Left colon (tissue), 2 donors: ENCODE measurements at places on chromosomes 3 and 15.

DNA sequence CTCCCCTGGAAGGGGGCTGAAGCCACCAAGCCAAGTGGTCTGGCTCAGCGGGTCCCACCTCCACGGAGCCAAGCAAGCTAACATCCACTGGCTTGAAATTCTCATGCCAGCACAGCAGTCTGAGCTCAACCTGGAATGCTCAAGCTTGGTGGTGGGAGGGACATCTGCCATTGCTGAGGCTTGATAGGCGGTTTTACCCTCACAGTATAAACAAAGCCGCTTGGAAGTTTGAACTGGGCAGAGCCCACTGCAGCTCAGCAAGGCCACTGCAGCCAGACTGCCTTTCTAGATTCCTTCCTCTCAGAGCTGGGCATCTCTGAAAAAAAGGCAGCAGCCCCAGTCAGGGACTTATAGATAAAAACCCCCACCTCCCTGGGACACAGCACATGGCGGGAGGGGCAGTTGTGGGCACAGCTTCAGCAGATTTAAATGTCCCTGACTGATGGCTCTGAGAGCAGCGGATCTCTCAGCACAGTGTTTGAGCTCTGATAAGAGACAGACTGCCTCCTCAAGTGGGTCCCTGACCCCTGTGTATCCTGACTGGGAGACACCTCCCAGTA is 23.2 kb upstream of the IGSF10 start:
- DNase-seq = no peak

- no peak for DNase-seq
These were observed 81.2 kb upstream of the THBS1 start for GRCh38 chr15:39499681-39500080.

DNA sequence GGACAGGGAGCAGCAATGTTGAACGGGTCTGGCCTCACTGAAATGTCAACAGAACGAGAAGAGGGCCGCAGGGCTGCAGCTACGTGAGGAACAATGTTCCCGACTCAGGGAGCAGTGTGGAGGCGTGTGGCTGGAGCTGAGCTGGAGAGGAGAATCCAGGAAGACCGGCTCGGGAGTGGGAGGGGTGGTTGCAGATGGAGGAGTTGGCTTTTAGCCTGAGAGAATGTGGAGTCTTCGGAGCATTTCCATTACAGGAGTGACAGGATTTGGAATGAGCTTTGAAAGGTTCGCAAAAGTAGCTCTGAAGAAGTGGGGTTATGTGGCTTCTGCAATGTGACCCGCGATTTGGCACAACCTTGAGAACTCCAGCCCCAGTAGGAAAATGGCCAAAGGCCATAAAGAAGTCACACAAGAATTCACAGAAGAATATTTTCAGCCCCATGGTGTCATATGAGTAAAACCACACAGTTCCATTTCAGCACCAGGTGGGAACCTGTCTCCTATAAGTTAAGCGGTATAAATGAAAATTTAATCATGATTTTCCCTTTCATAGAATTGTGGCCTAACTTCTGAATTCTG is 78.8 kb upstream of the NSMCE3 start:
- no peak for DNase-seq

GRCh38 chr3:149233323-149233722 is 11.7 kb upstream of the CP start:
- no peak for DNase-seq

DNA sequence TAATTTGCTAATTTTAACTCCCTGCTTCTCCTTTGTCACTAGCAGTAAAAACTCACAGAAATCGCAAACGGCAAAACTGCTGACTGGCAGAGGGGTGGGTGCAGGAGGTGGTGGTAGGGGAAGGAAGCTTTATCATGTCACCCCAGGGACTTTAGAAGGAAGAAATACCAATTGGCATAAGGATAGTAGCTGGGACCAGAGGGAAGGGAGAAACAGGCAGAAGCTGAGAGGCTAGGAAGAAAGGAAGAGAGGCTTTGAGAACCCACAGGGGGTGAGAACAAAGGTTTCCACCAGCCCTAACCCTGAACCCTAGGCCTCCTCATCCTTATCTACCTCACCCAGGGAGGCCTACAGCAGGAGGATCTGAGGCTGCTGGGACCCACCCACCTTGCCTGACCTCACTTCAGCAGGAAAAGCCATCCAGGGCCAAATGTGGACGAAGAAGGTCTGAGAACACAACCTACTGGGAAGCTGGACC is 10.7 kb downstream of the ITGB5 start:
- no peak for DNase-seq

DNA sequence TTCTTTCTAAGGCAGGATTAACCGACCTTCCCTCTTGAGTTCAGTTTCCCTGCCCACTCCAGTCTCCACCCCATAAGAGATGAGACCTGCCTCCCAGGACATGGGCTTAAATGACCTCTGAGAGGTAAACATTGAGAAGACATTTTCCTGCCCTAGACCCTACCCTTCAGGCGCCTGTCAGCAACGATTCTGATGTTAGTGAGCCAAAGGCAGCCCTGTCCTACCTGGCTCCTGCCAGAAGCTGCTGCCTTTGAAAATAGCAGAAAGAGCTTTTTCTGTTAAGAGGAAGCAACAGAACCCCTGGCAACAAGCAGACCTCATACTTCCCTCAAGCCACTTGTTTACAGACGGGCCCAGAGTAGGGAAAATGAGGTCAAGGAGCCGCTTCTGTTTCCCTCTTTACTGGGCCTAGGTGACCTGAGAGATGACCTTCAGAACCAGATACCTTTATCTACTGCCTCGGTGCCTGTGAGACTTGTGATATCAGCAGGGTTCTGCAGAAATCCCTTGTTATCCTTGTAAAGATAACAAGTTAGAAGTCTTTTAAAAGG is 52.0 kb downstream of the CD200R1L start:
- DNase-seq = no peak

GRCh38 chr3:189897406-189897805 is 223.3 kb downstream of the P3H2 start:
- DNase-seq = no peak

GRCh38 chr3:47571391-47572175 is 7.1 kb downstream of the CSPG5 start:
- DNase-seq = no peak

DNA sequence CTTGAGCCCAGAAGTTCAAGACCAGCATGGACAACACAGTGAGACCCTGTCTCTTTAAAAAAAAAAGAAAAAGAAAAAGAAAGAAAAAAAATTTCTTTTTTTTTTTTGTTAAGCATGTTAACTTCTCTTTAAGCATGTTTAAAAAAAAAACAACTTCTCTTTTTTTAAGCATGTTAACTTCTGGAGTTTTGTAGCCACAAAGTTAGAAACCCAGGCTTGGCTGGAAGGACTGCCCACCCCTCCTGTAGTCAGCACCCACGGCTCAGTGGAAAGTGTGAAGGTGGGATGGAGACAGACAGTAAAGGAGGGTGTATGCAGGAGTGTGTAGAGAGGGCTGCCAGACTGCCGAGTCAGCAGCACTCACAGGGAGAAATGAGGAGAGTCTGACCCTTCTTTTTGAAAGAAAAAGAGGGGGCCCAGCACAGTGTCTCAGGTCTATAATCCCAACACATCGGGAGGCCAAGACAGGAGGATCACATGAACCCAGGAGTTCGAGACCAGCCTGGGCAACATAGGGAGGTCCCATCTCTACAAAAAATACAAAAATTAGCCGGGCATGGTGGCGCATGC is 33.2 kb downstream of the GOLGA8S start:
- DNase-seq = no peak

GRCh38 chr3:25687742-25688141 is 23.0 kb upstream of the TOP2B start:
- no peak for DNase-seq

- no peak for DNase-seq
These were observed 12.7 kb upstream of the LMCD1 start for GRCh38 chr3:8488877-8489276.

- DNase-seq = peak; percentile 27
These were observed 8.3 kb upstream of the EPHA3 start for GRCh38 chr3:89098964-89099585.

DNA sequence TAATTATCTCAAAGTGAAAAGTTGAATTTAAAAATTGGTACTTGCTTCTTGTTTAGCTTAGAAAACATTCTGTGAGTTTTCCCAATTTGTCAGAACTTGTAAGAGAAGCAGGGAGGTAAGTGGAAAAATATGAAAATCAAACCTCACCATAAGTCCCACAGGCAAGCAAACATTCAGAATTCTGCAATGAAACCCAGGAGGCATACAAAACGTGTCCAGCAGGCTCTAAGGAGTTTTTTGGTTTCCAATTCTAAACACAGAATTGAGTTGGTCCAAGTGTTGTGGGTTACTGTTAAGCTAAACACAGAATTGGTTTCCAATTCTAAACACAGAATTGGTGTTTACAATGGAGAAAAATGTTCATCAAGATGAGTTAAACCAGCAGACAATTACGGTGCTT is 27.1 kb upstream of the ACKR4 start:
- DNase-seq = no peak

DNA sequence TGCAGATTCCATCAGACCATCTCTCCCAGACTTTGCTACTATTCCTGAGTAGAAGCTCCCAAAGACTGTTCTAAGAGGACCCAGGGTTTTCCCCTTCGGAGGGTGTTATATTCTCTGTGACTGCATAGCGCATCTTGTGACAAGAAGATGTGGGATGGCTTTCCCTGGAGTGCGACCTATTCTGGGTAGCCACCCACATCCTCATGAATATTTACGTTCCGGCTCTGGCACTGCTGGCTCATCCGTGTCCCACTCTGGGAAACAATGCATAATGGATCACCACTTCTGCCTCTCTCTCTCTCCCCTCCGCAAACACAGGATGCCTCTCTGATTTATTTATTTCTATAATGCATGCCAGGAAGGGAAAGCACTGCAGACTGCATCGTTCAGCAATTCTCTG is 166.1 kb downstream of the PYDC2 start:
- DNase-seq = no peak

DNA sequence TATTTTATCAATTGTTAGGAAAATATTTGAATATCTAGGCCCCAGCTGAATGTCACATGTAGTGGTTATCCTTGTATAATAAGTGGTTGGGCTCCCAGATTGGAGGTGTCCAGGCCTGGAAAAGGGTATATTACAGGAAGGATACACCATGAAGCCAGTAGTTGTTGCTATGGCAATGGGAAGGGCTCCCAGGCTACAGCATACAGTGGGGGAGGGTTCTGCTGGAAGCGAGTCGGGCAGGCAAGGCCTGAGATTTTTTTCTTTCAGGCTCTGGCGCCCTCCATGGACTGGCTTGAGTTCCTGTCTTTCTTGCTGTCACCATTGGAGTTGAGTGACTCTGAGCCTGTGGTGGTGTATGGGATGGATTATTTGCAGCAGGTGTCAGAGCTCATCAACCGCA is 8.9 kb downstream of the ECE2 start:
- no peak for DNase-seq

GRCh38 chr3:178628037-178628436 is 91.8 kb downstream of the KCNMB2 start:
- no peak for DNase-seq

GRCh38 chr3:126654571-126655383 is at the start of gene TXNRD3:
TXNRD3 (minus strand) TSS chr3:126655124.
- DNase-seq = peak; percentile 82

GRCh38 chr15:58038426-58039078 is 27.0 kb downstream of the ALDH1A2 start:
- DNase-seq = peak; percentile 20

DNA sequence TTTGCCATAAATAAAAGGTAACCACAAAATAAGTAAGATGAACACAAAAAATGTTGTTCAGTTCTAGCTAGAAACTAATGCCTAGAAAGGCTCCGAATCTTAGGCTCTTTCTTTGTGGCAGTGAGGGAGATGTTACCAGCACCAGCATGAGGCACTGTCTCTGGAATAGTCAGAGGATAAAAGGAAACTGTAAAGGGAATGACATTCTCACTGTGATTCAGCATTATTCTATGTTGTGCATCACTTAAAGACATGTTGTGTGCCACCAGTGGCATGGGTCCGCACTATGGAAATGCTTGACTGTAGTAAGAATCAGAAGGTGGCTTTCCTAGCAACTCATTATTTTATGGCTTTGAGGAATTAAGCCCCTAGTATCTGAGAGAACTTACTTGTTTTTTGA is 70.8 kb downstream of the SEC22A start:
- no peak for DNase-seq

DNA sequence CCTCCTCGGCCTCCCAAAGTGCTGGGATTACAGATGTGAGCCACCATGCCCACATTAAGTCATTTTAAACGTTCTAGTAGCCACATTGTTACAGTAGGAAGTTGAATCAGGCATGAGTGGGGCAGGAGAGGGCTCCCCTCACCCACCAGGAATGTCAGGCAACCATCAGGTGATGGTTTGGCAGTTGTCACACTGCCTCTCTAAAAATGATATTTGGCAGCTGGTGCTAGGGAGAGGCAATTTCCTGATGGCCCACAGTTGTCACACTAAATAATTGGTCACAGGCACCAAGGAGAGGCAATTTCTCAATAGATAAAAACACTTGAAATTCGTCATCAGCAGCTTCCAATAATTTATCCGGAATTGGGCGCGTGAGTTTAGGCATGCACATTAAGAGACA is 79.2 kb upstream of the ABHD2 start:
- DNase-seq = no peak

- no peak for DNase-seq
These were observed 35.3 kb downstream of the SPG21 start for GRCh38 chr15:64954395-64954794.

DNA sequence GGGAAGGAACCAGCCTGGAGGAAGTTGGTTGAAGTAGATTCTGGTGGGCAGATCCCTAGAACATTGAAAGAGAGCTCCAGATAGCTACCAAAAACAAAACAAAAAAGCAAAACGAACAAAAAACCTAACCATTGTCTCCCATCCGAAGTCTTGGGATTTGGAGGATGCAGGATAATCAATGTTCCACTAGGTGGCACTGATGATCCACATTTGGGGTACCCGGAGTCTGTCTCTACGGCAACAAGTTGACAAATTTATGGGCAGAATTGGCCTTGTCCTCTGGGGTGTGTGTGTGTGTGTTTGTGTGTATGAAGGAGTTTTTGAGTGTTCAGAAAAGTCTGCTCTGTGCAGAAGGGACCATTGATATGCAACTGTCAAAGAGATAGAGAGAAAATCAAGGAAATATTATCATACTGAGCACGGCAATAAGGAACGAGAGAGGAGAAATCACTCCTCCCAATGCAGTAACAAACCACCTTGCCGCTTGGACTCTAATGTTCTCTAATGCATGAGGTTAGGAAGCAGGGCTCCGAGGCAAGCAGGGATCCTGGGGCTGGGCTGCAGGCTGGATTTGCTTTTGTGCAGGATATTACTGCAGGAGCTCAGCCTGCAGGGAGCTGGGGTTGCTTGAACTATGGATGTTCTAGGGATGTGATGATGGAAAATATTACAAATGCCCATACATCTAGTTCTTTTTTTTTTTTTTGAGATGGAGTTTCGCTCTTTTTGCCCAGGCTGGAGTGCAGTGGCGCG is 59.8 kb upstream of the KLHL25 start:
- DNase-seq = no peak

GRCh38 chr3:15113471-15113870 is 14.5 kb upstream of the RBSN start:
- no peak for DNase-seq

- no peak for DNase-seq
These were observed 67.0 kb downstream of the RAB11A start for GRCh38 chr15:65936282-65936681.

DNA sequence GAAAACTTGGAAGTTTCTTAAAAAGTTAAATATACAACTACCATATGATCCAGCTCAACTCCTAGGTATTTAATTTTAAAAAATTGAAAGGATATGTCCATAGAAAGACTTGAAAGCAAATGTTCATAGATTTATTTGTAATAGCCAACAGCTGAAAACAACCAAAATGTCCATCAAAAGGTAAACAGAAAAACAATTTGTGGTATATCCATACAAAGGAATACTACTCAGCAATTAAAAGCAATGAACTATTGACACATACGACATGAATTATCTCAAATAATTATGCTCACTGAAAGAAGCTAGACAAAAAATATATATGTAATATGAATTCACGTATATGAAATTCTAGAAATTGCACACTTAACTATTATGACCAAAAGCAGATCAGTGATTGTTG is 249.5 kb downstream of the MEIS2 start:
- no peak for DNase-seq
